ENCODE measurements at places on chromosomes 7 and 10.

DNA sequence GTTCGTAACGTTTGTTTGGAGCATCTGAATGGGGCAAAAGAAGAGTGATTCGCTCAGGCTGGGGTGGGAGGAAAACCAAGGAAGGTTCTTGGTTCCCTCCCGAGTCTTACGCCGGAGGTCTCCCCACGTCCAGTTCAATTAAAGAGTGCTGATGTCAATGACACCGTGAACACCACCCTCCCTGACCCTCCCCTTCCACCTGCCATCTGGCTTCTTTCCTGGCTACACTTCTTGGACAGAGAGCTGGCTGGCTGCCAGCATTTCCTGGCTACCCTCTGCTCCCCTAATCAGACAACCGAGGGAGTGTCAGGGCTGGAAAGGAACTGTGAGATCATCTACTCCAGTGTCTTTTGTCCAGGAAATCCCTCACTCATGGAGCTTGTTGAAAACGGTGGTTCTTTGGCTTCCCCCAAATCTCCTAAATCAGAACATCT is 24.1 kb upstream of the FFAR4 start:
- DNase-seq = no peak

- no peak for DNase-seq
Observed at GRCh38 chr10:23065181-23065948, 30.0 kb upstream of the MSRB2 start.

DNA sequence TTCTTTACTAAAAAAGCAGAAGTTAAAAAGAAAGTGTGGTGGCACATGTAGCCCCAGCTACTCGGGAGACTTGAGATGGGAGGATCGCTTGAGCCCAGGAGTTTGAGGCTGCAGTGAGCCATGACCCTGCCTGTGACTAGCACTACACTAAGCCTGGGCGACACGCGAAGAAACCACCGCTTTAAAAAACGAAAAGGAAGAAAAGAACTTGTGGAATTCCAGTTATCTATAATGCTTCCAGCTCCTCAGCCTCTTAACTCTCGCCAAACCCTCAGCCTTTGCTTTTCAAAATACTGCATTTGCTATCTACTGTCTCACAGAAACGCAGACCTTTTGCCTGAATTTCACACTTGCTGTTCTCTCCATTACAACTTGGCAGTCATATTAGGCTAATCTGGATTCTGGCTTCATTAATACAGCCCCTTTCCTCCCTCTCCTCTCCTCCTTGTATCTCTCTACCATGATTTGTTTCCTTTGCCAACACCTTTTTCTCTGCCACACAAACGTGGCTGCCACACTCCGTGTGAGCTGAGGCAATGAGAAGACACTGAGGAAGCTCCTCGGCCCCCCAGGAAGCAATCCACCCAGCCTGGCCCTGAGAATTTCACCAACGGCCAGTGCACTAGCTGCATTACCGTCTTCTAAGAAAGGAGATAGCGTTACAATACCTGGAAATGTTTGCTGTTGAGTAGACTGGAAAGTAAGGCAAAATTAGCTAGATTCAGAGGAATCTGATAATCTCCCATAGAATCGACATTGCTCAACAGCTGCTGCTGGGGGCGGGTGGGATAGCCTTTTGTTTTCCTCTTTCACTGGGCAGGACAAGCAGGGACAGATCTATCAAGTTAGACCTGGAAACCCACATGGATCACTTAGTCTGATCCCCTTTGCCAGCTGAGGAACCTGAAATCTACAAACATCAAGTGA is 37.2 kb downstream of the CALML5 start:
- no peak for DNase-seq

- DNase-seq = no peak
Observed at GRCh38 chr10:4343873-4344272, 482.1 kb upstream of the AKR1E2 start.

DNA sequence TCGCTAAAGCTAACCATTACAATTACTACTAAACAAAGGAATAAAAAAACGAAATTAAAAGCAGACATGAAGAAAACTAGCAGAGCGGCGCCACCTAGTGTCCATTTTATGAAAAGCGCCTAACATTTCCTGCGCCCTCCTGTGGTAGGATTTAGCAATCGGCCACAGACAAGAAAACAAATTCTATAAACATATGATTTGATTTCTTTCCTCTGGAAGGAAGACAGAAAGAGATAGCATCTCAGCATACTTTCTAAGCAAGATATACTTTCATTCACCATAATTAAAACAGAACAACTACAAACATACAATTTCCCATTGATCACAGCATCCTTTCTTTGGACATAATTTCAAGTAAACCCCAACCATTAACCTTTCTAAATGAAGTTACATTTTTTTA is 337.7 kb upstream of the NPVF start:
- peak; percentile 33 for DNase-seq

GRCh38 chr7:20785157-20786048 is 1.3 kb downstream of the SP8 start:
- no peak for DNase-seq

GRCh38 chr7:7964250-7964649 is 4.3 kb upstream of the GLCCI1 start:
- no peak for DNase-seq

GRCh38 chr10:63123727-63124362 is 9.3 kb upstream of the NRBF2 start:
- no peak for DNase-seq

GRCh38 chr7:45259966-45260646 is 102.5 kb downstream of the RAMP3 start:
- DNase-seq = peak; percentile 49

DNA sequence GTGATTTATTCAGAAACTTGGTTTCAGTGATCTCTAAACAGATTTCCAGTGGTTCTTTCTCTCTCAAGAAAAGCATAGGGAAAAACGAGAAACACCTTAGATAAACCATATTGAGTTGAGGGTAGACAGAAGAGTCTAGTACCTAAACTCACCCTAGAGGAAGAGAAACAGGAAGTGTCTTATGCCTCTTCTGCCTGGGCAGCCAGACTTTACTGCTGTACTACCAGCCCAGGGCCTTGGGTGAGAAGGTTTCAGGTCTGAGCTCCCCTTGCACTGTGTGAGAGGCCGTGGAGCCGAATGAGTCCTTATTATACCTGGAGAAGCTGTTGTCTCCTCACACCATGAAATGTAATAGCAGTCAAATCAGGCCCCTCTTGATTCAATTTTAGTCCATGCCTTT is 18.2 kb downstream of the HIF1AN start:
- DNase-seq = no peak

DNA sequence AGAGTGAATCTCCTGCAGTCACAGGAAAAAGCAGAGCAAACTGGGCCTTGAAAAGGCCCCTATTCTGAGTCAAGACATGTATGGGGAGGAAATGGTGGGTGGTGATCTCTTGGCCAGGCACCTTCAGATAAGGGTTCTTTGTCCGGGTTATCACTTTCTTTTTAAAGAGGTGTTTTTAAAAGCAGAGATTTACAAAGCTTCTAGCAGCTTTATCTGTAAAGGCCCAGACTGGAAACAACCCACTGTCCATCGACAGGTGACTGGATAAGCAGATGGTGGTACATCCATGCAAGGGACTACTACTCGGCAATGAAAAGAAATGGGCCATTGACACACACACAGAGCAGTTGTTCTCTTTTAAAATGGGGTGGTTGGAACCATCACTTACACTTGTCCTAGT is 596.7 kb upstream of the MKI67 start:
- no peak for DNase-seq

GRCh38 chr7:158291998-158292397 is 295.6 kb downstream of the PTPRN2 start:
- DNase-seq = no peak

- DNase-seq = peak; percentile 24
Observed at GRCh38 chr7:135335628-135336139, 102.0 kb downstream of the STRA8 start.

DNA sequence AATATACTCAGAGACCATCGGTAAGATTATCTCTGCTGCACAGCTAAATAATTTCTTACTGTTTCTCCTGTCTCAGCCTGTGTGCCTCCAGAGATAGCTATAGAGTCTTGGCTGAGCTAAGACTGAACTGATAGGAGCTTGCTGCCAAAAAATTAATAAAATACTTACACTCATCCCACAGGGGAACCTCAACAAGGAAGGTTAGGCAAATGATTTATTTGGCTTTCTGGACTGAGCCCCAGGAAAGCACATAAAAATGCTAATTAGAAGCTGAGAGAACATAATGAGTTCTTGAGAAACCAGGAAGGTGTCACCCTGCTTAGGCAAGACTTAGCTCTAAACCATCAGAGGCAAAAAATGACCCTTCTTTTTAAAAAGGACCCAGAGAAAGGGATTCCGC is 534.5 kb downstream of the TNS3 start:
- no peak for DNase-seq

GRCh38 chr7:47449810-47450590 is 131.9 kb downstream of the TNS3 start:
- no peak for DNase-seq

GRCh38 chr7:98352621-98353020 is 48.3 kb downstream of the BAIAP2L1 start:
- DNase-seq = no peak

DNA sequence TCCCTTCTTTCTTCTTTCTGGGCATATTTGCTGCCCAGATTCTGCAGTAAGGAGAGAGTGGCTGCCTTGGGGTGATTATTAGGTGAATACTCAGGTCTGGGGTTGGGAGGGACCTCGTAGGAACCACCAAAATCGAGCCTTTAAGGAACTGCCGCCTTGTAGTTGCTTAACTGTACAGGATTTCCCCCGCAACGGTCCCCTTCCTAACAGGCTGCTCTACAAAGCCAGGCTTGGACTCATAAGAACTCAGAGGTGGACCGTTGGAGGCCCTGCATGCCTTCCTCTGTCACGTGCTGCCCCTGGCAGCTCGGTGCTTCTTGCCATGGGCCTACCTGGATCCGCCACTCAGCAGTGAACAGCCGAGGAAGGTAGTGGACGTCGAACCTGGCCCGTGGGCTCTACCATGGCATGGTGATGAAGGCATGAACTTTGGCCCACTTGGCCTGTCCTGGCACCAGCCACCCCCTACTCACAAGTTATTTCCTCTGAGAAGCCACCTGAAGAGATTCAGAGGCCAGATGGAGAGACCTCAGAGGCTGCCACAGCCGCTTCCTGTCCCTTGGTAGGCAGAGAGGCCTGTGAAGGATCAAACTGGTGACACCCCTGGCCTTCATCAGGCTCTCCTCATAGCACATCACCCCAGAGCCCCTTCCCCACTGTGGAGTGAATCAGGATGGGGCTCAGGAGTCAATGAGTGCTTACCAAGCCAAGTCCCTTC is 54.6 kb downstream of the NOD1 start:
- DNase-seq = no peak

DNA sequence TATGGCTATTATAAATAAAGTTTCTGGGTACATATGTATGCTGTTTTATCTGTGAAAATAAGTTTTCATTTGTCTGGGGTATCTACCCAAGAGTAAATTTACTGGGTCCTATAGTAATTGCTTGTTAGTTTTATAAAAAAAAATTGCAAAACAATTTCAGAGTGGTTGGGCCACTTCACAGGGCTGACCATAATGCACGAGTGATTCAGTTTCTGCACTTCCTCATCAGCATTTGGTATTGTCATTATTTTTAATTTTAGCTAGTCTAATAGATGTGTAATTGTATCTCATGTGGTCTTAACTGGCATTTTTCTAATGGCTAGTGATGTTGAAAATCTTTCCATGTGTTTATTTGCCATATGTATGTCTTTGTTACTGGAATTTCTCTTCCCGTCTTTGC is 452.4 kb upstream of the AKR1E2 start:
- no peak for DNase-seq

GRCh38 chr10:112332022-112332421 is 41.9 kb upstream of the ACSL5 start:
- no peak for DNase-seq

GRCh38 chr10:53719658-53720057 is 947.1 kb upstream of the MBL2 start:
- DNase-seq = no peak

- DNase-seq = no peak
Observed at GRCh38 chr10:3148994-3149393, 23.6 kb downstream of the PITRM1 start.

DNA sequence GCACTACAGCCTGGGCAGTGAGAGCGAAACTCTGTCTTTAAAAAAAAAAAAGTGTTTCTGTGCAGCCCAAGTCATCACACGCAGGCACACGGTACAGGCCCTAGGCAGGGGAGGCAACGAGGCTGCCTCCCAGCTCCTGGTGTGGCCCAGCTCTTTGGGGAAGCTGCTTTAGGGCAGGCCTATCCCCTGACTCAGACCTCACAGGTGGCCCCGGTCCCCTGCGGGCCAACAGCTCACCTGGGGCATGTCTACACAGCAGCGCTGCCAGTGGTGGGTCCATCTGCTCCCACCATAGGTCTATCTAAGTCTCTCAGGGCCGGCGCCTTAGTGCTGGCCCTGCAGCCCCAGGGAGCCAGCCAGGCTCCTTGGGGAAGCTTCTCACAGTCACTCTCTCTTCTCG is 31.4 kb downstream of the ZAN start:
- DNase-seq = no peak

DNA sequence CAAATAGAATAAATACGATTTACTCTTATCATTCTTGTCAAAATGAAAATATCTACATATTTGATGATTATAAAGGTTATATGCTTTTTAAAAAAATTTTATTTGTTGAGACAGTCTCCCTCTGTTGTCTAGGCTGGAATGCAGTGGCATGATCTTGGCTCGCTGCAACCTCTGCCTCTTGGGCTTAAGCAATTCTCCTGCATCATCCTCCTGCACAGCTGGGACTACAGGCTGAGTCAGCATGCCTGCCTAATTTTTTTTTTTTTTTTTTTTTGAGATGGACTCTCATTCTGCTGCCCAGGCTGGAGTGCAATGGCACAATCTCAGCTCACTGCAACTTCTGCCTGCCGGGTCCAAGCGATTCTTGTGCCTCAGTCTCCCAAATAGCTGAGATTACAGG is 48.9 kb downstream of the PUS7 start:
- no peak for DNase-seq

- DNase-seq = no peak
Observed at GRCh38 chr10:123424537-123424936, 241.6 kb upstream of the GPR26 start.

DNA sequence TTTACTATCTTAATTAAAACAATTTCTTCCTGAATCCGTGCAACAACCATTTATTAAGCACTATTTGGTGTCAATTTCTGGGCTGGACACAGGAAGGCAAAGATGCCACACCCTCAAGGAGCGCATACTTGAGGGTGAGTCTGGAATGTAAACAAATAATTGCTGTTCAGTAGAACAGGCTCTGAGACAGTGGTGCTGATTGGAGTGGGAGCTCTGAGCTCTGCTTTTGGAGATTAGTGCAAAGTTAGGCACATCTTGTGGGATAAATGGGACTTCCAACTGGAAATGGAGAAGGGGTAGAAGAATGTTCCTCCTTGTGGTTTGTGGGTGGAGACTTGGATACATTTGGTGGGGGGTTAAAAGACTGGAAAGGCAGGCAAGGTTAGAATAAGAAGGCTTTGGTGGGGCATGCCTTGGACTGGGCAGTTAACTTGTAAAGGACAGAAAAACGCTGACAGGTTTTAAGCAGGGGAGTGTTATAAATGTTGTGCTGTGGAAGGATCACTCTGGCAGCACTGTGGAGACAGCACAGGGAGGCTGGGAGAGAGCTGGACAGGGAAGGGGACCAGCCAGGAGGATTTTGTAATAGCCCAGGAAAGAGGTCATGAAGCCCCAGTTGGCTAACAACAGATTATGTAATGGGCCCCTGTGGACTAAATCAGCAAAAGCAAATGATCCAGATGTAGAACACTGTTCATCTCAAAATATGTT is 80.7 kb downstream of the ZNF365 start:
- no peak for DNase-seq

- no peak for DNase-seq
Observed at GRCh38 chr7:148783801-148784527, 85.3 kb downstream of the CUL1 start.

All from T-helper 1 cell (primary cell).